ENCODE measurements at places on chromosomes 2 and 18.

GRCh38 chr18:68796936-68797690, 767 bp upstream of the CCDC102B start:
- no peak for DNase-seq

GRCh38 chr2:17573085-17573803, 32.7 kb downstream of the VSNL1 start:
- no peak for DNase-seq

DNA sequence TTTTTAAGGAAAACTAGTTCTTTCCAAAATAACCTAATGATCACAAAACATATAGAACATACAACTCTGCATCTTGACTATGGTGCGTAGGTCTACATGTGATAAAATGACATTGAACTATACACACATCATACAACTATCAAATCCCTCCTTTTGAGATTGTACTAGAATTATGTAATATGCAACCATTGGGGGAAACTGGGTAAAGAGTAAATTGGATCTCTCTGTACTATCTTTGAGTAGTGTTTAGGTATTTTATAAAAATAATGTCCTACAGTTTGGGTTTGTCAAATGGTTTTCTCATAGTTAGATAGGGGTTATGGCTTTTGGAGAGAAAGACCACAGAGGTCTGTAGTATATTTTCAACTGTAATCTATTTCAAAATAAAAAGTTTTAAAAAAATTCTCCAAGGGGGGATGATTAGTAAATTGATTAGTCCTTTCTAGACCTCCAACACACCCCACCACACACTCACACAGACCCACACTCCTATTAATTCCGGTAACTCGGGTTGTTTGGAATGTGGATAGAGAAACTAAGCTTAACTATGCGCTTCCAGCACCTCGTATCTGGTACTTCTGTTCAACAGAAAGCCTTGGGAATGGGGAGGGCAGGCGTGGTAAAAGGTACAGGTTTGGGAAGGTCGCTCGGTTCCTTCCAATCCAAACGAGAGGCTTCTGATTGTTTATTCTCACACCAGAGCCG, 695 bp upstream of the BIRC6 start:
- no peak for DNase-seq

DNA sequence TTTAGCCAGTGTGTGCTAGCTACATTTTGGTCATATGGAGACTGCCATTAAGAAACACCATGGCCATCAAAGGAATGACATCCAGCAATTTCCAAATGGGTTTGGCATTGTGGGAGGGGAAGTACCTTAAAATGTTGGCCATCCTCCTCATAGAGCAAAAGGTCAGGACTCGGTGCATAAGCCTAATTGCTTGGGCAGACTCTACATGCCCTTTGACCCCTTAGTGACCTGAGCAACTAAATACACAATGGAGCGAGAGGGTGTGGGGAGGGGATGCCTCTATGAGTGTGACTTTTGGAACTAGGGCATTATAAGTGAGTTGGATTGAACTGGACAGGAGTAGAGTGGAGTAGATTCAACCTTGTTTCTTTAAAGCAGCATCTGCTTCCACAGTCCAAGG, 44.9 kb downstream of the NRP2 start:
- no peak for DNase-seq

- DNase-seq = no peak
Observed at GRCh38 chr18:57437402-57437765, 2.2 kb downstream of the ONECUT2 start.

- no peak for DNase-seq
Observed at GRCh38 chr18:45792506-45793263, 32.8 kb upstream of the SIGLEC15 start.

- no peak for DNase-seq
Observed at GRCh38 chr2:95043300-95044093, 18.0 kb downstream of the MAL start.

- DNase-seq = no peak
Observed at GRCh38 chr18:8188184-8188583, 421.1 kb upstream of the RAB12 start.

- DNase-seq = no peak
Observed at GRCh38 chr2:237478979-237479378, 8.1 kb upstream of the MLPH start.

DNA sequence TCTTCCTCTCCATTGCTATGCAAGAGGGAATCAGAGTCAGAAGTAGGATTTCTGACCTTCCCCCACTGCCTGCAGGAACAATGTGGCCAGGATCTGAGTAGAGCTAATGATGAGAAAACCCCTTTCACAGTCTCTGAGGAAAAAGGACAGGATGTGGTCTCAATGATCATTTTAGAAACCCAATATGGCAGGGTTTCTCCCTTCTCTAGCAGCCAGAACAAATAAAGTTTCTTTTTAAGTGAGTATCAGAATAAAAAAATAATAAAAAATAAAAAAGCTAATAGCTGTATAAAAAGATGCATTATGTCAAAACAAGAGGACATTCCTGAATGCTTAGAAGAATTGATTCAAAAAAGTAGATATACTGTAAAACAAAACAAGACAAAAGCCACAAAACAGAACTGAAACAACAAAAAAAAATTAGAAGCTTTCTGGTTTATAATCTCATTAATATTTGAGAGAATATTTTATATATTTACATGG, 1124.9 kb upstream of the ZEB2 start:
- DNase-seq = no peak

DNA sequence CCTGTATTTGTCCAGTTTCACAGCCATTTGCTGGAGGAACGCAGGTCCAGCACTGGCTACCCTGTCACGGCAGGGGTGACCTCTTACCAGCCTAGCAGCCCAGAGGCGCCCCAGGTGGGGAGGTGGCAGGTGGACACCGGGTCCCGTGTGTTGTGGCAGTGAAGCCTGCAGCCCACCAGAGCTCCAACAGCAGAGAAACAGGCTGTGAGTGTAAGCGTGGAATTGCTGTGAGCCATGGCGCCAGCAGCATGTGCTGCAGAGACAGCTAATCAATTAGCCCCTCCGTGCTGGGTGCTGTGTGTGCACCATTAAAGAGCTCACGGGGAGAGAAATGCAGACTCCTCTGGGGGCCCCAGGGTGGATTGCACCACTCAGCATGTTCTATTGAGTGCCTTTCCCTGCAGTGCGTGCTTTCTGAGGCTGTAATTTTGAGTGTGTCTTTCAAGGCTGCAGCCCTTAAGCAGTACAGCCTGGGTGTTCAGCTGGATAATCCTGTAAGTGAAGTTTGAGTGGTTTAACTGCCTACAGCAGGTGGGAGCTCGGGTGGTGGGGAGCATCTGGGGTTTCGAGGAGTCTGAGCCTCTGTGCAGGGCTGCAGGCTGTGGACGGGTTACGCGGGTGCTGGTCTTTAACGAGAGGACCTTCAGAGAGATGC, 15.9 kb downstream of the RTP5 start:
- no peak for DNase-seq

DNA sequence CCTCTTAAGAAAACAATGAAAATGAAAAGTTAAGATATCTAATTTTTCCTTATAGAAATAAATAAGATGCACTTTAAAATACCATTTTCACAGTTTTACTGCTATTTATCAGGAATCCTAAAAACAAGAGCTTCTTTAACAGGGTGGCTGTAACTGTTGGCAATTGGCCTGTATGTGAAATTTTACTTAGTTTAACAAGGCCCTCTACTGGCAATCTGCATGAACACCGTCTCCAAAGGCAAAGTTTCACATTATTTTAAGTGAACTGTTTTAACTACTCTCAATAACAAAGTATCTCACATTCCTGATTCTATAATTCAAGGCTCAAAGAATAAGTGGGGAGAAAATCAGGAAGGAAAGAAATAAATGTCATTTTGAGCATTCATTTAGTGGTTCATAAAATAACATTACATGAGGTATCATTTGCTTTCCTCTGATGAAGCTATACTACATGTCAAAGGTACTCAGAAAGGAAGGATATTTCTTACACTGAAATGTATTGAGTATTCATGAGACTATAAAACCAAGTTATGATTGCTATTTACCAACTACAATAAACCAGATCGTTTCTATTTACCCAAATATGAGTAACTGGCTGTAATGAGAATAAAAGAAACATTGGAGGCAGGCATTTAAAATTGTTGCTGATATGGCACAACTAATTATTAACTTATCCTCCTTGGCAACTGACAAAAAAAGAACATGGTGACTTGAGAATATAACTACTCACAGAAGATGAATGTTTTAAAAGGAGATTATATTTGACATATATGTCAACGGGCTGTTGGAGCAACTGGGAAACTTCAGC, 7.0 kb downstream of the NCKAP5 start:
- DNase-seq = no peak

DNA sequence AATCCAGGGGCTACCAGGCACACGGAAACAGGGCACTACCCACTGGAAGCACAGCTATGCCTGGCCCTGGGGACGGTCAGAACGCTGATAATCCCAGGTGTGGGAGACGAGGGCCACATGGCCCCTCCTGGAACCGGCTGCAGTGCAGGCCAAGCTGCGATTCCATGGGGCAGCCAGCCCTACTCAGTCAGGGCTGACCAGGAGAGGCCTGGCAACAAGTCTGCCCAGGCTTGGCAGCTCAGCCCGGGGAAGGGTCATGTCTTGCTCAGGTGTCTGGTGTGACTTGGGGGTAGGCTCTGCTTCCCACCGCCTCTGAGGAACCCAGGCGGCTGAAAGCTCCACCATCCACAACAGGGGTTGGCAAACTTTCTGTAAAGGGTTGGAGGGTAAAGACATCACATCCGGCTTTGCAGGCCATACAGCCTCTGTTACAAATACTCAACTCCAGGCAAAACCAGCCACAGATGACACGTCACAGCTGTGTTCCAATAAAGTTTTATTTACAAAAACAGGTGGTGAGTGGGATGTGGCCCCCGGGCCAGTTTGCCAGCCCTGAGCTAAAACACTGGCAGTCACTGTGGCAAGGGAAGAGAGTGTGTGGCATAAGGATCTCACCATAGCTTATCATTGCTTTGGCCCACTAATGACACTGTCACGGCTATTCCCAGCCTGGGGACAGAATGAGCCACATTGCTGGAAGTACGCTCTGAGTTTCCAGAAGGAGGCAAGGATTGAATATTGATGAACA, 85.2 kb downstream of the NDUFA10 start:
- DNase-seq = no peak
